ENCODE measurements at places on chromosomes 1 and 21.

GRCh38 chr1:228276901-228277490 is 69.2 kb downstream of the OBSCN start:
- no peak for DNase-seq

DNA sequence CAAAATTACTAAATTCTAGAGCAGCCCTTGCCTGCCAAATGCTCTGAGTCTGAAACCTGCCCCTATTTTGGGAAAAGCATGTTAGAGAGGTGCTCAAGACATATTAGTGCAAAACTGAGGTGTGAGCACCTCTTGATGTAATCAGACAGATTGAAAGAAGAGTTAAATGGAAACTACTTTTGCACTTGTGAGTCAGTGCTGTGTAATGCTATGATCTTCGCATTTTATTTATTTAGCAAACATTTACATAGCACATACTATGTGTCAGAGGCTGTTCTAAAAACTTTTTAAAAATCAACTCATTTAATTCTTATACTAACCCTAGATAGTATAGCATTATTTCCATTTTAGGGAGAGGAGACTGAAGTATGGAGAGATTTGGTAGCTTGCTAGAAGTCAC is 138.1 kb downstream of the ELAVL4 start:
- DNase-seq: no peak

DNA sequence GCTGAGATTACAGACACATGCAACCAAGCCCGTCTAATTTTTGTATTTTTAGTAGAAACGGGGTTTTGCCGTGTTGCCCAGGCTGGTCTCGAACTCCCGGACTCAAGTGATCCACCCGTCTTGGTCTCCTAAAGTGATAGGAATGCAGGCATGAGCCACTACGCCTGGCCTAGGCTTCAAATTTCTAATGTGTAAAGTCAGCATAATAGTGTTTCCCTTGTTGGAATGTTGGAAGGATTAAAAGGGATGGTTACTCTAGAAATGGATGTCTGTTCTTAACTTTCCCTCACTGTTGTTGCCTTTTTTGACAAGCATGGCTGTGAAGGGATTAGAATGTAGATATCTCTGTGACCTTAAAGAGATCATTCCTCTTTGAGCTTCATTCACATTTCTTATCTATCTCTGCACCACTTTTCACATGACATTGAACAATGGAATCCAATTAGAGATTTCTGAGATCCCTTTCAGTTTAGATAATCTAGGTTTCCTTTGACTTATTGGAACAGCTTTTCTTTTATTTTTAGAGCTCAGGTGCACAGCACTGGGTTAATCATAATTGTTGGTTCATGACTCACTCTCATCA is 33.7 kb downstream of the NFASC start:
- no peak for DNase-seq

DNA sequence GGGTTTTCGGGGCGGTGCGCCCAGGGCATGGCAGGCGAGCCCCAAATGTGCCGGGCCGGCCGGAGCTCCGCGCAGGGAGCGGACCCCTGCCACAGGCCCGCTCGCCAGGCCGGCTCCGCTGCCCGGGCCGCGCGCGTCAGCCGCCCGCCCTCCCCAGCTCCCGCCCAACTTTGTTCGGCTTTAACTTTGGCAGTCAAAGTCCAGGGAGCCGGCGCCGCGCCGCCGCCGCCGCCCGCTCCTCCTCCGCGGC is 488 bp downstream of the SLC35D1 start:
- no peak for DNase-seq

- DNase-seq: no peak
Measured at GRCh38 chr1:69533343-69533742, 34.4 kb upstream of the LRRC7 start.

GRCh38 chr1:180424848-180425457 is 77.4 kb downstream of the ACBD6 start:
- peak; percentile 88 for DNase-seq

DNA sequence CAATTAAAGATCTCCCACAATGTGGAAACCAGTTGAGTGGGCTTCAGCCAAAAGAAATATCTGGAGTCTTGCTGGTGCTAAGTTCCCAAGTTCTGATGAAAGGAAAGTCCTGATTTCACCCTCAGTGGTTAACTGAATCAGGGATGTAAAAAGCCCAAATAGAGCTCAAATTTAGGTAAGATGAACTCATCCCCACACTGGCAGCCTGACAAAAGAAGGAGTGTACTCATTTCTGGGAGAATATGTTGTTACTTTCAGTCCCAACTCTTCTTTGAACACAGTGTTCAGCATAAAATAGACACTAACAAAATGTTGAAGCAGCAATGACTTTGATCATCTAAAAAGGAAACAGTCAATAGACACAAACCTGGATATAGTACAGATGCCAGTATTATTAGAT is 91.7 kb downstream of the CHRM3 start:
- no peak for DNase-seq

DNA sequence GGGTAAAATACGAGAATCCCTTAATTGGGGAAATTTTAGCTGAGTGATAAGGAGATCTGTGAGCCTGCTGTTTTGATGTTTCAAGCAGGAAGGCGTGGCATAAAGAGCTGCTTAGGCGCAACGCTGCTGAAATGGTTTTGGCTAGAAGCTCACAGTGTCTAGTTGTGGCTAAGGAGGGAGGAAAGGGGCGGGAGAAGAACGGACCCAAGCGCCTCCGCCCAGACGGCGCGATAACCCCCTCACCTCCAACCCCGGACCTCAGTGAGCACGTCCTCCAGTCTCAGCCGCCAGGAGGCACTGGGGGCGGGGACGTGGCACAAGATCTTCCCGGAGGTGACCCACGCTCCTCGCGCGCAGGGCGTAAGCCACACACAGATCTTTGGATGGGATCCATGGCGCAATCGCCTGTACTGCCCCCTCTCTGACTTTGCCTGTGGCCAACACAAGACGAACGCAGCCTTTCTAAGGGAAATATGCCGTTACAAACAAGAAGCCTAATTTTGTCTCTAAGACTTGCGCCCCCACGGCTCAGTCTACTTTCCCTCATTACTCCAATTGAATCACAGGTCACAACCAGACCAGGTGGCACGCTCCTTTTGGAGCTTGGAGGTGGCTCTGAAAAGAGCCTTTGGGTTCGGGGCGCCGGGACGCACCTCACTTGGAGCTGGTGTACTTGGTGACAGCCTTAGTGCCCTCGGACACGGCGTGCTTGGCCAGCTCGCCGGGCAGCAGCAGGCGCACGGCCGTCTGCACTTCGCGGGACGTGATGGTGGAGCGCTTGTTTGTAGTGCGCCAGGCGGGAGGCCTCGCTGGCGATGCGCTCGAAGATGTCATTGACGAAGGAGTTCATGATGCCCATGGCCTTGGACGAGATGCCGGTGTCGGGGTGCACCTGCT is 23.4 kb upstream of the RNF187 start:
- no peak for DNase-seq

DNA sequence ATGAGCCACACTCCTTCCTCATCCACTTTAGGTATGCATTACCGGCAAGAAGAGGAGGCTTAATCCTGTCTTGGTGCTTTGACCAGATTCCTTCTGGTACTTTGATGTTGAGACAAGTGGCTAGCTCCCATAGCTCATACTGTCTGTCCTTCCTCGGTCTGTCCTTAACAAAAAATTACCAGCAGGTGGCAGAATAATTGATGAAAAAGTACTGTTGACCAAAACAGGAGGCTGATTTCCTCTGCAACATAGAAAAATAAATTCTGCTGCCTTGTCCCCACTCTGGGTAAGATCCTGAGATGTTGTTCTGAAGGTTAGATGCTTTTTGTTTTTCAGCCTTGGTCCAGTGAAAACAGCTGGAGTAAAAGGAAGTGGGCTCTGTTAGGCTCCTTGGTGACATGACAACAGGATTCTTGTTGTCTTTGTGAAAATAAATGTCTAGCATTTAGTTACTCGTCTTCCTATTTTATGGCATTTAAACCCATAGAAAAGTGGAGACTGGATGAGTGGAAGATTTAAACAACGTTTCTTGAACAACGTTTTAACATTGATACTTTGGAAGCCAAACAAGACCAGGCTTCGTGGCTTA is 11.2 kb upstream of the HJV start:
- DNase-seq: peak; percentile 88

DNA sequence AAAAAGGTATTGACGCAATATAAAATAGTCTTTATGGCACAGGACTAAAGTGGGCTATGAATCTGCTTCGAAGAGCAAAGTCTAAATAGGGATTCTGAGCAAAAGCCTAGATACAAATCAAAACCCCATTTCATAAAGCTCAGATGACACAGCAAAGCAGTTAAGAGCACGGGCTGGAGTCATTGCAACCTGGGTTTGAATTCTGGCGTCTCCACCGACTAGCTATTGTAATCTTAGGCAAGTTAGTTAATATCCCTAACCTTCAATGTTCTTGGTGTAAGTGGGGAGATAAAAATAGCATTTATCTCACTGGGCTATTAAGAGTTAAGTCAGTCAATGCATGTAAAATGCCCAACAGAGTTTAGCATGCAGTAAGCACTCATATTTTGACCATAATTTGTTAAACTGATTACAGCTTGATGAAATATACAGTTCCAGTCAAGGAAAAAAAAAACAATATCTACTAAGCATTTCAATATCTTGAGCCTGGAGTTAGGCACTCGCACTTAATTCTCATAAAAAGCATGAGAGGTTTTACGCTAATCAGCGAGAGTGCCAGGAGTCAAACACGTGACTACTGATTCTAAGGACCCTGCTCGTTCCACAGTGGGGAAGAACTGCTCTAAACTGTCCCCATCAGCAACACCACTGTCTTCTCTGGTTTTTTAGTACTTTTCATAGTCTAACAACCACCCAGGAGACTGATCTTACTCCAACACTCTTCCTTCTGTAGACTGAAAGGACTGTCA is 75.5 kb downstream of the JAK1 start:
- no peak for DNase-seq

GRCh38 chr1:25428475-25429166 is 2.1 kb upstream of the MACO1 start:
- DNase-seq: no peak

DNA sequence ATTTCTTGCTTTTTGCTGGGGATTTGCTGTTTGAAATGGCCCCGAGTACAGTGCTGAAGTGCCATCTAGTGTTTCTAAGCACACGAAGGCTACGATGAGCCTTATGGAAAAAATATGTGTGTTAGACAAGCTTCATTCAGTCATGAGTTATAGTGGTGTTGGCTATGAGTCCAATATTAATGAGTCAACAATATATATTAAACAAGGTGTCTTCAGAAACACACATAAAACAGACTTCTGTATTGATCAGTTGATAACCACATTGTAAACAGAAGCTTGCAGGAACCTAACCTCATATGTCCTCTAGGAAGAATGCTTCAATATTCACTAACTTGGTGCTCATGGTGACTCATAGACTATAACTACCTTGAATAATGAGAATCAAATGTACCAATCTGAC is 1.7 kb upstream of the GJB5 start:
- DNase-seq: no peak

GRCh38 chr1:174013864-174014418 is 8.2 kb downstream of the RC3H1 start:
- no peak for DNase-seq

GRCh38 chr1:203408486-203409481 is 57.9 kb upstream of the FMOD start:
- DNase-seq: no peak

GRCh38 chr1:201285846-201286245 is 2.5 kb downstream of the PKP1 start:
- no peak for DNase-seq

DNA sequence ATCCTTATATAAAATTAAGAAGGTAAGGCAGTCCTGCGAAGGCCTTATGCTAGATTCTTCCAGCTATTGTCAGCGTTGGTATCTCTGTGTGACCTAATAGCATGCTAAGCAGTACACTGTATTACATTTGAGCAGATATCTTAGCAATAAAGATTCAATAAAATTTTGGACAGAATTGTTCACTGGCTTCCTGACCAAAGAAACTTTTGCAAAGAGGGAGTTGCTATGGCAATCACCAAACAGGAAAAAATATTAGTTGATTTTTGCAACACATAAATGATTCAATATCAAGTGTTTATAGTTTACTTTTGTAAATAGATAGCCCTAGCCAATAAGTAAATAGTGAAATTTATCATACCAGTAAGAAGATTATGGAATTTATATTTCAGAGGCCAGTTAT is 31.0 kb upstream of the PLEKHO1 start:
- no peak for DNase-seq

GRCh38 chr1:236491469-236492136 is 32.2 kb upstream of the LGALS8 start:
- no peak for DNase-seq

- no peak for DNase-seq
Measured at GRCh38 chr1:43368646-43369020, 822 bp upstream of the ELOVL1 start.

GRCh38 chr1:87333692-87334347 is 5.1 kb downstream of the LMO4 start:
- no peak for DNase-seq

DNA sequence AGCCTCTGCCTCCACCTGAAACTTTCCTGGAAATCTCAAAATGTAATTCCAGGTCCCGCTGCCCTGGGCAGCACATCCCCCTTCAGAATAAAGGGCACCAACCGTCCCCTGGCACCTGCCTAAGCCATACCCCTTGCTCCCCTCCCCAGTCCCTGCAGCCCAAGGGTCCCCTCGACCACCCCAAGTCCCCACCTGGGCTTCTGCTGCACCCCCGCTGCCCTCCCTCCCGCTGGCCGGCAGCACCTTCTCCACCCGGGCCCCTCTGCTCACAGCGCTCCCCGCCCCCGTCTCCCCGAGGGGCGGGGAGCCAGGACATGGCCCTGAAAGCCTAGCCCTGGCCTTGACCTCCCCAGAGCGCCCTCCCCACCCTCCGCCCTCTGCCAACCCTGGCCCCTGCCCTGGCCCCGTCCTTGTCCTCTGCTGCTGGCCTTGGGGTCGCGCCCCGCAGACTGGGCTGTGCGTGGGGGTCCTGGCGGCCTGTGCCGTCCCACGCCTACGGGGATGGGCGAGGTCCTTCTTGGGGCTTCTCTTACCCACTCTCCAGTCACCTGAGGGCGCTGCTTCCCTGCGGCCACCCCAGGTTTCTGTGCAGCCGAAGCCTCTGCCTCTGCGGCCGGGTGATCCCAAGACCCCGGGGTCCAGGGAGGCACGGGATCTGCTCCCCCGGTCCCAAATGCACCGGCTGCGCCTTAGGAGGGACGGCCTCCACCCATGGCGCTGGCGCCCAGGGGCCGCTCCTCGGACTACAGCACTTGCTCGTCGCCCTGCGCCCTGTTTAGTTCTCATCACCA is 41.7 kb downstream of the WDR4 start:
- no peak for DNase-seq

DNA sequence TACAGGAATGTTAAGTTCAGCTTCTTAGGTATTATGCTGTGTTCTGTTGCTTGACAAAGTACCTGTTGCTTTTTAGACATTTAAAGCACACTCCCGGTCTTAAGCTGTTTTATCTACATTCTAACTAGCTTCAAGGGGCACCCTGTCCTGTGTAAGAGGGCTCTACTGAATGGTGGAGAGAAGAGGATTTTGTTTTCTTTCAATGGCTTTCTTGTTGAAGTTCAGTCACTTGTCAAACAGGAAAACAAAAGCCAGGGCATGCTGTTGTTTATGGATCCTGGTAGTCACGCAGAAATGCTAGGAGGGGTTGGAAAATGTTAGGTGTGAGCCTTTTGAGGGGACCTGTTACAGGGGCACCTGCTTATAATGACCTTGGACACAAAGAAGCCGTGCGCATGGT is 30.7 kb downstream of the PGM1 start:
- DNase-seq: no peak

GRCh38 chr1:37177230-37177864 is 143.0 kb upstream of the GRIK3 start:
- DNase-seq: peak; percentile 52
